Esophagus squamous epithelium (tissue), 5 donors: ENCODE measurements at places on chromosomes 7 and 10.

DNA sequence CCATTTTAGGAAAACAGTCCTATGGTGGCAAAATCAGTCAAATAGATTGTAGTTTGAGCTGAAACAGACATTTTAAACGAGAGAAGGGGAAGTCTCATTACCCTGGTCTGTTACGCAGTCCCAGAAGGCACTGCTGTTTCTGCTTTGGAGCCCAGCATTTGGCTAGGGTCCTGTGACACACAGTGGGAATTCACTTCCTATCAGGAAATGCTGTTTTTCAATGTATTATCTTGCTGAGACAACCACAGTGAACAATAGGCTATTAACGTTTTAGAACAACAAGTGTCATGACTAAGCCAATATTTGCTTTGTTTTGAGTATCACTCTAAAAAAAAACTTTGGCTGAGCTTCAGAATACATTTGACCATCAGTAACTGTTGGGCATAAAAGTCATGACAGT is 74.1 kb downstream of the ADD3 start:
- no peak for DNase-seq

DNA sequence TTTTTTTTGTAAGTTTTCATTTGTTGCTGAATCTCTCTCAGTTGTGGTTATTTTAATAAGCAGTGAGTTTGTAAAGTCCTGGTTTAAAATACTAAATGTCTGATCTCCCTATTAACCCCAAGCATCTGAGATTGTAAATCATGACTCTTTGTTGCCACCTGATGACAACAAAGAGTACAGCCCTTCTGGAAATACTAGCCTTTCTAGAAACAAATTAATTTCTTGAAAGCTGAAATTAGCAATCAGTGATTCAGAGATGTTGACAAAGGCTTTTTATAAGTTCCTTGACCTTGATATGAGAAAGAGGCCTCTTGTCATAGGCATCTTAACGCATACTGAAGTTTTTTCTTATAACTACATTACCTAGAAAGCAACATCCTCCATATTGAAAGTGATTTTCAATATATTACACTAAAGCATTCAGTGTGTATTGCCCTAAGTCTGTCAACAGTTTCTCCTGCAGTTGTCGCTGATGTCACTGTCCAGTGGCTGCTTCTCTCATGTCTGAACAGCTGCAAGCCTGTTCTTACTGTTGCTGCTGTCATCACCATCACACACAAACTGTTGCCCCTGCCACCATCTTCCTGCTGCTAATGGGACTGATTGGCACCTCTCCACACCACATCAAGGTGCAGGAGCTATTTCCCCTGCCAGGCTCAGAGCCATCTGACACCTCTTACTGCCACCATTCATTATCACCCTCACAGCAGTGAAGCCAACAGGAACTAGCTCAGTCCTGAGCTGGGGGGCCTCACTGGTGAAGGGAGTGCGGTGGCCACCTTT is 95.1 kb upstream of the LRGUK start:
- DNase-seq = no peak

DNA sequence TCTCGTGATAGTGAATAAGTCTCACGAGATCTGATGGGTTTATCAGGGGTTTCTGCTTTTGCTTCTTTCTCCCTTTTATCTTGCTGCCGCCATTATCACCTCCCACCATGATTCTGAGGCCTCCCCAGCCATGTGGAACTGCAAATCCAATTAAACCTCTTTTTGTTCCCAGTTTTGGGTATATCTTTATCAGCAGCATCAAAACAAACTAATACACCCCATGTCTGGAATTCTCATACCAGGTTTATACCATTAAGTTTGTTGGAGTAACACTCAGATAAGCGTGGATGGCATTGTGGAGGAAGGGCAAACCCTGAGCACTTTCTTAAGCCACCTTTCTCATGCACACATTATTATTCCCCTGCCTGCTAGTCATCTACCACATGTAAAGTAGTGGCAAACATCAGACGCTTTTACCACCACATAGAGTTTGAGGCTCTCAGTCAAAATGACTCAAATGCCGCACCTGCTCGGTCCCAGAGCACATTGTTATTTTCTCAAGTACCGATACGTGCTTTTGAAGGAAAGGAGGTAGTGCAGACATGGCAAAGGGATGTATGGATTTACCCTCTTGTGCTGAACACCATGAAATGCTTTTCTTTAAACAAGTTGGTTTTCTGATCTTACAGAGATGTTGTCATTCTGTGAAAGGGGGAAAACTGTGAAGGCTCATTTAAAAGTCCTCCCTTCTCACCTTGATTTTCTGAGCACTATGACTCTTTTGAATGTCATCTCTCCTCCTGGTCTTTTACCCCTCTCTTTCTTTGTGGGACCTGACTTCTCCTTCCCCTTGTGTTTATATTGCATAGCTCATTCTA is 429.7 kb downstream of the EXOC4 start:
- no peak for DNase-seq

- DNase-seq = no peak
Observed at GRCh38 chr7:72924386-72924732, 536 bp upstream of the POM121 start.

GRCh38 chr10:132670546-132671227 is 115.3 kb downstream of the NKX6-2 start:
- DNase-seq = no peak

GRCh38 chr7:29432721-29433120 is 130.9 kb upstream of the PRR15 start:
- no peak for DNase-seq

GRCh38 chr10:57897611-57898010 is 370.1 kb downstream of the IPMK start:
- DNase-seq = no peak

GRCh38 chr10:69915215-69915560 is 113.5 kb downstream of the COL13A1 start:
- DNase-seq = no peak

DNA sequence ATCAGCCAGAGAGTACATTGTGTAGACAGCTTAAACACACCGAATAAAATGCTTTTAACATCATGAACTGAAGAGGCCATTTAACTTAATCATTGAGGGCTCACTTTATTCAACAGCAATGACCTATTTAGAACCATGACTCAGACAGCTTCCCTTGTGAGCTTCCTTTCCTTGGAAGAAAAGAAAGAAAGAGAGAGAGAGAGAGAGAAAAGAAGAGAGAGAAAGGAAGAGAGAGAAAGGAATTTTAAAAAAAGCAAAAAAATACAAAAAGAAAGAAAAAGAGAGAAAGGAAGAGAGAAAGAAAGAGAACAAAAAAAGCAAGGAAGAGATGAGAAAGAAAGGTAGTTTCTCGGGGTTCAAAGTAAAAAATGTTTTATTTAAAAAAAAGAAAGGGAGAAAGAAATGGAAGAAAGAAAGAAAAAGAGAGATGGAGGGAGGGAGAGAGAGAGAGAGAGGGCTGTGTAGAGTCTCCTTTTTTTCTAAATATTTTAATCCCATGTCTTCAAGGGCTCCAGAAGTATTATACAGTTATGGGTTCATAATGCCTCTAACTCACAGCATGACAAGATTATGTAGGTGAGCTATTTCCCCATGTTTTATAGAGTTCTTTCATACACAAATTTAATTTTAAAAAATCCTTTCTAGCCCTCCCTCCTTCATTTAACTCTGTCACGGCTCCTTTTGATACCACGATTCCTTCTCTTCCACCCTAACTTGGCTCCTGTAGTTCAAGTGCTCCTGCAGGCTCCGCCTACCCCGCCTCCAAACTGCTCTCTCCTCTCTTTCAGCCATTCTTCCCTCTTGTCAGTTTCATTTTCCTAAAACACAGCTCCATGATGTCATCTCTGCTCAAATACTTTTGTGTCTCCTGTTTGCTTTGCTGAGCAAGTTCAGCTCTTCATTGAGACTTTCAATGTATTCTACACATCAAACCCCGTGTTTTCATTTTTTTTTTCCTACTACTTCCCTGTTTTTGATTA is 85.5 kb downstream of the PRTFDC1 start:
- no peak for DNase-seq

DNA sequence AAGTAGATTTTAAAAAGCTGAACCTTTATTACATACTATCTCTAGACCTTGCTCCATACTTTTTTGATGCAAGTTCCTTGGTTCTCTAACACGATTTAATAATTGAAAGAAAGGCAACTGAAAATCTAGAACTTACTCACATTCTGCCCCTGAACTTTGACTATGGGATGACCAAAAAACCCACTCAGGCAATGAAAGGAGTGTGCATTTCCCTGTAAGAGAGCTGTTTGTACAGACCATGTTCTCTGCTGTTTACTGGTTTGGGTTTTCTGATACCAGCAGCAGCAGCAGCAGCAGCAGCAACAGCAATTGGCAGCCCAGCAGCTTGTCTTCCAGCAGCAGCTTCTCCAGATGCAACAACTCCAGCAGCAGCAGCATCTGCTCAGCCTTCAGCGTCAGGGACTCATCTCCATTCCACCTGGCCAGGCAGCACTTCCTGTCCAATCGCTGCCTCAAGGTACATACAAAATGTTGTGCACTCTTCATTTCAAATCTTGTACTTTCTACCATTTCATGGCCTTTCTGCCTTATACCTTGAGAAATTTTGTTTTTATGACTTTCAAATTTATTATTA is 216.7 kb downstream of the FOXP2 start:
- no peak for DNase-seq

- DNase-seq = no peak
Observed at GRCh38 chr10:98425511-98426352, 10.8 kb upstream of the PYROXD2 start.

DNA sequence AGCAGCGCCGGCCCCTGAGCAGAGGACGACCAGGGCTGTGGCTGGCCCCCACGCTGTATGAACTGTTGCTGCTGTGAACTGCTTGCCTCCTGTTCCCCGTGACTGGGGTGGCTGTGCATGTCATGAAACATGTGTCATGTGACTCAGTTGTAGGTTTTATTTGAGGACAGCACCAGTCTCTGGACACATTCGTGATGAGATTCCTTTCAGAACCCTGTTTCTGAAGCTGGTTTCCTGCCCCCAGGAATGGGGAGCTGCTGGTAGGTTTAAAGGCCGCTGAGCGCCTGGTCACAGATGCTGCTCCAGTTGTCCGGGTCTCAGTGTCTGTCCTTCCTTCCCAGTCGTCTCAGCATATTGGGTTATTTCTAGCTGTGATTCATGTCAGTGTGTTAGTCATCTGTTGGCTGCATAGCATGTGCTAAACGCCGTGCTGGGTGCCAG is 79.1 kb upstream of the PPIF start:
- no peak for DNase-seq
